ENCODE measurements at places on chromosomes 2 and 18. TPM values are rescaled to one million over a fixed set of nuclear protein-coding genes. Genes with fewer than 3 reads are reported as not detected.

DNA sequence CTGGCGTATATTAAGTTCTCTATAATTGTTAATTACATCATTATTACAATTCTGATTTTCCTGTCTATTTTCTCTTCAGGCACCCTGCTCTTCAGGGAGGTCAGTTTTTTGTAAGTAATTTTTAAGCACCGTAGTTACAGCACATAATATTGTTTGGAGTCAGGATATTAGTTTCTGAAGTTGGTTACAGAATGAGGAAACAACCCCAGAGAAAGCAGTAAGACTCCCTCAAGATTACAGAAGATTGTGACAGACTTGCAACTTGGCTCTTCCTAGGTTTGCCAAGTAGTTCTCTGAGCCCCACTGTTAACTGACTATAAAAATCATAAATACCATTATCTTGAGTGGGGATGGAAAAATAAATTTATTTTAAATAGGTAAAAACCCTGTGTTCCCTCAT, 921 bp downstream of the RPE start:
- no peak for DNase-seq

C1D gene
- total RNA-seq, result 18.7 TPM

GPR35 gene
- 23.8 TPM for total RNA-seq

PTPRN gene
- total RNA-seq, result not detected

GALNT3 gene
- 5.8 TPM for total RNA-seq
